ENCODE measurements at places on chromosomes 5 and 9. TPM values are rescaled to one million over a fixed set of nuclear protein-coding genes. Genes with fewer than 3 reads are reported as not detected.
A peak's percentile ranks its signal among the peaks of the same experiment; 100 is the strongest.

GRCh38 chr5:142143878-142144277 is 35.3 kb downstream of the NDFIP1 start:
- H3K27me3 ChIP-seq, result no peaks in the 10 kb centered on the region
- no peak overlapping the region for H3K4me3 ChIP-seq
- no peak for DNase-seq
- no peak overlapping the region for H3K27ac ChIP-seq
- no peaks in the 10 kb centered on the region for H3K36me3 ChIP-seq

DNA sequence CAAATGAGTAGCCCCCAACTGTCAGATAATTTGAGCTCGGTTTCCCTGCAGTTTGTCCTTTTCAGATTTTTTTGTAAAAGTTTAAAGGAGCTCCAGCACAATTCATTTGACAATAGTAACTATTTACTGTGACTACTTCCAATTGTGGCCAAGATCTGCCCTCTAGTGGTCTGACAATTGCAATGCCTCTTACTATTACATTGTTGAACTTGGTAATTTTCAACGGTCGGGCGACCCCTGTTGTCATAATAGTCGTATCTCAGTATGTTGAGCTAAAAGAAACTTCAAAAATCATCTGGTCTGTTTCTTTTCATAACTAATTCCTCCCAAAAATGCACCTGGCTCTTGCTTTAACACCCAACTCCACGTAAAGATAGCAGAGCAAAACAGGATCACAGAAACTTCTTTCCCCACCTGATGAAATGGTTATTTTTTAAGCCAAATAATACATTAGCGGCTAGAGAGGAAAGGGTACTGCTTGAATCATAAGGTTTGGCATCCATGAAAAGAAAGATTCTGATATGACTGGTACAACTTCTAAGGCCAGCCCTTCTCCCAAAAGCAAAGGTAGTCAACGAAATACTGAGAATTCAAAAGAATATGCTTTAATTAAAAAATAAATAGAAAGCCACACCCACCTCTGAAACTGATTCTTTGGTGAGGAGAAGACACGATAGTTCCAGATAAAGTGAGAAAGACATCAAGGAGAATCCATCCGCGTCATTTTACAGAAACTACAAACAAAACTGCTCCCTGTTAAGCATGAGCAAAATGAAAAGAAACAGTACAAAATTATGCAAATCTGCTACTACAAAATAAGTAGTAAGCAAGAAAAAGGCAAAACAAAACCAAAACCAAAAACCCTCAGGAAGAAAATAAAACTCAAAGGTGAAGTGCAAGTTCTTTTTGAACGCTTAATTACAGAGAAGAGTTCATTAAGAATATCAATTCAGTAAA is 76.9 kb upstream of the HTR4 start:
- H3K27me3 ChIP-seq, result no peaks in the 10 kb centered on the region
- peak overlapping the region; percentile 47 for H3K4me3 ChIP-seq
- H3K36me3 ChIP-seq, result no peaks in the 10 kb centered on the region
- peaks cover 3% of the 10 kb centered on the region for H3K4me1 ChIP-seq
- DNase-seq, result peak; percentile 43

- peak; percentile 25 for DNase-seq
- H3K27me3 ChIP-seq, result no peaks in the 10 kb centered on the region
- H3K4me1 ChIP-seq, result no peaks in the 10 kb centered on the region
- H3K4me3 ChIP-seq, result no peak overlapping the region
- H3K27ac ChIP-seq, result no peak overlapping the region
- no peaks in the 10 kb centered on the region for H3K36me3 ChIP-seq
Observed at GRCh38 chr5:135887447-135887864, 8.2 kb downstream of the IL9 start.

Gene NPR3
- total RNA-seq, result not detected

Gene TRIM36
- not detected for total RNA-seq

All from GM12878 (cell line).